Renal pelvis (tissue), 12 donors: ENCODE measurements at places on chromosomes 2 and 18. TPM values are rescaled to one million over a fixed set of nuclear protein-coding genes. Genes with fewer than 3 reads are reported as not detected.

LHCGR gene
- 0.24 TPM for polyA plus RNA-seq

GRCh38 chr2:15909736-15910135 is 30.6 kb upstream of the MYCN start:
- no peak for DNase-seq

DNA sequence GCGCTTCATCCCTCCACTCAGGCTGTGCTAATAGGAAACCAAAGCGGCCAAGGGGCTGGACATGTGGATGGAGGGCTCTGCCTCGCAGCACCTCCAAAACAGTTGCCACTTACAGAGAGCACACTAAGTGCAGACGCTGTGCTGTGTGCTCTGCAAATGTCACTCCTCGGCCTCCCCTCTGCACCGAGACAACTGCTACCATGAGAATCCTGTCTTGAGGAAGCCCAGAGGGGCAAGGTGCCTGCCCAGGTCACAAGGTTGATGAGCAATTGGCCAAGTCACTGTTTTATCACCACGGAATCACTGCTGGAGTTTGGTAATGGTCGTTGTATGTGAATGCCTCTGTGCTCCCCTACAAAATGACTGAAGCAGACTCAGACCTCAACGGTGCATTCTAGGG is 132.2 kb downstream of the SEPTIN10 start:
- no peak for DNase-seq

DNA sequence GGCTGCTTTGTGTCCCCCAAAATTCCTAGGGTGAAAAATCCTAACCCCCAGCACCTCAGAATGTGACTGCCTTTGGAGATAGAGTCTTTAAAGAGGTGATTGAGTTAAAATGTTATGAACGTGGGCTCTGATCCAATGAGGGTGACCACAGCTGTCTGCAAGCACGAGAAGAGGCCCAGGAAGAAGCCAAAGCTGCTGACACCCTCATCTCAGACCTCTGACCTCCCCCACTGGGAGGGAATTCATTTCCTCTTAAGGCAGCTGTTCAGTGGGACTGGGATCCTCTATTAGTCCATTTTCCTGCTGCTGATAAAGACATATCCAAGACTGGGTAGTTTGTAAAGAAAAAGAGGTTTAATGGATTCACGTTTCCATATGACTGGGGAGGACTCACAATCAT is 544.4 kb downstream of the DCDC2C start:
- no peak for DNase-seq

DNA sequence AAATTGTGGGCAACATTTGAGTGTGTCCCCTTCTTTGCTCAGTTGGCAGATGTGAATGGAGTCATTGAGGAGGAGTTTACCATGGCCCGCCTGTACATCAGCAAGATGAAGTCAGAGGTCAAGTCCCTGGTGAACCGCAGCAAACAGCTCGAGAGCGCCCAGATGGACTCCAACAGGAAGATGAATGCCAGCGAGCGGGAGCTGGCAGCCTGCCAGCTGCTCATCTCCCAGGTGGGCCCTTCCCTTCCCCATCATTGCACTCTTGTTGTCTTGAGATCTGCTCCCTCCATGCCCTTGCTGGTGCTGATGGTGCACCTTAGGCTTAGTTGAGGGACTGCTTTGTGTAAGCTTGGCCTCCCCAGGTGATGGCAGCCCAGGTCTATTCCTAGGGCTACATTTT is 47.5 kb upstream of the LYPD6B start:
- DNase-seq = no peak

DNA sequence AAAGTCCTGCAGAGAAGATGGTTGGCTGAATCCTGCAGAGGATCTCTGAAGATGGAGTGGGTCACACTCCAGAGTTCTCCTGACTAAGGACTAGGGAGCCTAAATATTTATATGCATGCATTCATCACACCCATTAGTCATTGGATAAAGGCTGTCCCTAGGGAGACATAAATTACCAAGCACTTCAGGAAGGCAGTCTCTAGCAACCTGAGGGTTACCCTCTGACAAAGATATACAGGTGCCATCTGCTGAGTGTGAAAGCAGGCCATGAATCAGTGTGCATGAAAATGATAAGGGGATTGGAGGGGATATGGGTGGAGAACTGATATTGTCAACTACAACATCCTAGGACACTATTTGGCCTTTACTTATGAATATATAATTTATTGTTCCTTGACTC is 294.8 kb upstream of the DDX18 start:
- DNase-seq = no peak

ALPG gene
- polyA plus RNA-seq = not detected
